ENCODE measurements at places on chromosomes 13 and 19. TPM values are rescaled to one million over a fixed set of nuclear protein-coding genes. Genes with fewer than 3 reads are reported as not detected.

DNA sequence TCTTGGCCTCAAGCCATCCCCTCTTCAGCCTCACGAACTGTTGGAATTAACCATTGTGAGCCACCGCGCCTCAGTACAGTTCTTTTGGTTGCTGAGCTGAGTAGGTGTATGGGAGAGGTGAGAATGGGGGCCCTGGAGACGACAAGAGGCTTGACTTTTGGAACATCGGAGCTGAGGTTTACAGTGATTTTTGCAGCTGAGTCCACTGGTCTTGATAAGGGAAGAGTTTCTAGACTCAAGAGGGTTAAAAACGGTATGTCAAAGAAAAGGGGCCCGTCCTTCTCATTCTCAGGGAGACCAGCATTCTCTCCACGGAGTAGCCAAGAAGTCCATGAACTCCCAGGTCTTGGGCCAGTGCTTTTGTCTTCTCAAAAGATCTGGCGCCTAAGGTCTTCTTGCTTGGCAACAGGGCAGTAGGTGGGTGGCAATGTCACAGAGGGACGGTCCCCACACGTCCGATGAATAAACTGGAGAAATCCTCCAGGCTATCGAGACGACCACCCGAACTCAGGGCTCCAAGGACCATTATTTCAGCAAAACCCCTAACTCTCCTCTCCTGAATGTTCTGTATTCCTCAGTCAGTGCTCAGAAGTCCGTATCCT is 6.4 kb upstream of the QTRT1 start:
- H3K4me1 ChIP-seq: peaks cover 6% of the 10 kb centered on the region
- H3K27ac ChIP-seq: no peak overlapping the region
- peaks cover 34% of the 10 kb centered on the region for H3K36me3 ChIP-seq
- no peak for DNase-seq
- no peaks in the 10 kb centered on the region for H3K27me3 ChIP-seq

The C19orf38 gene
- total RNA-seq: 0.30 TPM

GRCh38 chr13:60090574-60090973 is 73.2 kb downstream of the DIAPH3 start:
- no peak for DNase-seq
- no peaks in the 10 kb centered on the region for H3K4me1 ChIP-seq
- H3K27me3 ChIP-seq: no peaks in the 10 kb centered on the region
- no peak overlapping the region for H3K27ac ChIP-seq
- H3K4me3 ChIP-seq: no peak overlapping the region

The RUBCNL gene
- 1.0 TPM for total RNA-seq

GRCh38 chr13:51934461-51935087 is 72.8 kb downstream of the CCDC70 start:
- no peaks in the 10 kb centered on the region for H3K27me3 ChIP-seq
- H3K27ac ChIP-seq: no peak overlapping the region
- H3K4me1 ChIP-seq: no peaks in the 10 kb centered on the region
- H3K4me3 ChIP-seq: no peak overlapping the region
- no peak for DNase-seq

The PRODH2 gene
- not detected for total RNA-seq

GRCh38 chr13:110957181-110957884 is 42.5 kb upstream of the ANKRD10 start:
- no peaks in the 10 kb centered on the region for H3K4me1 ChIP-seq
- H3K36me3 ChIP-seq: no peaks in the 10 kb centered on the region

DNA sequence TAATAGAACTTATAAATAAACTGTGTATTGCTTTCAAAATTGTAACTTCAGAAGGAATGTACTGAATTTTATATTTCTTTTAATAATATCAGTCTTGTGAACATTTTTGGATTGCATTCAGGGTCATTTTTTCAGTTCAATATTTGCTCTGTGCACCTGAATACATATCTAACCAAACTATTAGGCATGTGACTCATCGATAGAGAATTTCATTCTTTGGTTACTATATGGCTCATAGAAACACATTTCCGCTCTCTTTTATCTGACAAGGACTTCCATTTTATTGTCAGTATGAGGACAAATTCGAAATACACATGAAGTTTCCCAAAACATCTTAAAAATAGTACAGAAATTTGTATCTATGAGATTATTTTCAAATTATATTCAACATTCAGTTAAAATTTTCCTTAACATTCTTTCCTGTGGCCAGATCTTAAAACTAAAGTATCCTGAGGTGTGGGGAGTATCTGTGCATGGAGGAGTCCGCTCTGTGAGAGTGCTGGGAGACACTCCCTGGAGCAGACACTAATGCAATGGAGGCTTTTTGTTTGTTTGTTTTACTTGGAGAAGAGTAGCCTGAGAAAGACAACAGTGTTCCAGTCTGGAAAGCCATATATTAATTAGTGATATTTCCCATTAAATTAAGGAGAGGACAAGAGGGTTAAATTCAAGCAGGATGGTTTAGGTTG is 483.6 kb downstream of the PCDH20 start:
- no peaks in the 10 kb centered on the region for H3K27me3 ChIP-seq
- H3K36me3 ChIP-seq: no peaks in the 10 kb centered on the region
- no peaks in the 10 kb centered on the region for H3K4me1 ChIP-seq
- DNase-seq: no peak
- H3K4me3 ChIP-seq: no peak overlapping the region

- no peak overlapping the region for H3K27ac ChIP-seq
- no peak for DNase-seq
- no peaks in the 10 kb centered on the region for H3K27me3 ChIP-seq
These were observed 2.9 kb upstream of the PPP6R1 start for GRCh38 chr19:55261671-55262126.

The KLK14 gene
- total RNA-seq: not detected

DNA sequence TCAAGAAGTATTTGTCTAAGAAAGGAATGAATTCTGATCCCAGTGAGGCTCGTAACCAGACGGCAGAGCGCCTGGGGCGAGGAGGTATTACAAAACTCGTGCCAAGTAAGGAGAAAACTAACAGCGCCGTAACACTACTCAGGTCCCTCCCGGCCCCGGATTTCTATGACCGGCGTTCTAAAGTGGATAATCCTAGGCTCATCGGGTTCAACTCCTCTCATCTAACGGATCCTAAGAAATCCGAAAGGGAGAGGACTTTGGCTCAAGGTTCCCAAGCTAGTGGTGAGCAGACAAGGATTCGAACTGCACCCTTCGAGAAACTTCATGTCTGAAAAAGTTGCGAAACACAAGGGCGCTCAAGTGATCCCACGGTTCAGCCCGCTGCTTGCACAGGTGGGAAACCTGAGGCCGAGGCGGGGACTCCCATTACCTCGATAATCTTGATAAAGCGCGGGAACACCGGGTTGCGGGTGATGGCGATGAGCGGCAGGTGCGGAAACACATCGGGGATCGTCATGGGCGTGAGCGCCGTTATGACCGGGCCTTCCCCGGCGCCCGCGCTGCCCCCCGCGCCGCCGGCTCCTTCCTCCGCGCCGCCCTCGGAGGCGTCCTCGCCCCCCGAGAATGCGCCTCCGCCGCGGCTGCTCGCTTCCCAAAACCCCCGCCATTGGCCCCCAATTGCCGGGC is 529 bp downstream of the LONP1 start:
- peaks cover 20% of the 10 kb centered on the region for H3K4me1 ChIP-seq
- peaks cover 9% of the 10 kb centered on the region for H3K36me3 ChIP-seq
- peak overlapping the region; percentile 95 for H3K4me3 ChIP-seq
- no peaks in the 10 kb centered on the region for H3K27me3 ChIP-seq

DNA sequence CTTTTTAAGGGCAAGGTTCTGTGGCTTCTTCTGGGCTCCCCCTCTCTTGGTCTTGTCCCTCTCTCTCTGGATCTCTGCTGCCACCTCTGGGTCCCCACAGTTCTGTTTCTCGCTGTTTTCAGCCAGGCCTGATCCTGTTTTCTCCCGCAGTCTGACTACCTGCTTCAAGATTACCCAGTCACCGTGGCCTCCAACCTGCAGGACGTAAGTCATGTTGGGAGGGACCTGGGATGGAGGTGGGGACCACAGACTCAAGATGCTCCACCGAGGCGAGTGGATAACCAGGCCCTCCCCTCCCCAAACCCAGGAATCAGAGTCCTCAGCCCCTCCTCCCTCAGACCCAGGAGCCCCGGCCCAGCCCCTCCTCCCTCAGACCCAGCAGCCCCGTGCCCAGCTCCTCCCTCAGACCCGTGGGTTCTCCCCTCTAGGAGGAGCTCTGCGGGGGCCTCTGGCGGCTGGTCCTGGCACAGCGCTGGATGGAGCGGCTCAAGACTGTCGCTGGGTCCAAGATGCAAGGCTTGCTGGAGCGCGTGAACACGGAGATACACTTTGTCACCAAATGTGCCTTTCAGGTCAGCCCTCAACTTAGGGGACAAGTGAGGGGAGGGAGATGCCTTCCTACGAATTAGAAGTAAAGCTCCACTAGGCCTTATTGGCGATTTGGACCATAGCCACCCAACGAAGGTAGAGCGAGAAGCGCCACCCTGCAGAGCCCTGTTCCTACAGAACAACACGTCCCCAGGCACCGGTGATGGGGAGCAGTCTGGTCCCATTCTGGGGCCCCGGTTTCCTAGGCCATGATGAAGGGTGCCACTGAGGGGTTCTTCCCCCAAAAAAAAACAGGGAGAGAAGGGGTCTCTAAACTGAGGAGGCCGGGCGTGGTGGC is 2.2 kb downstream of the FLT3LG start:
- DNase-seq: peak; percentile 60
- H3K36me3 ChIP-seq: no peaks in the 10 kb centered on the region
- H3K27me3 ChIP-seq: no peaks in the 10 kb centered on the region

GRCh38 chr13:28166257-28166656 is 27.9 kb downstream of the PAN3 start:
- DNase-seq: no peak
- no peaks in the 10 kb centered on the region for H3K27me3 ChIP-seq
- no peaks in the 10 kb centered on the region for H3K36me3 ChIP-seq
- no peak overlapping the region for H3K4me3 ChIP-seq
- H3K4me1 ChIP-seq: peaks cover 8% of the 10 kb centered on the region
- no peak overlapping the region for H3K27ac ChIP-seq

The SLC25A15 gene
- total RNA-seq: 5.0 TPM

- H3K4me3 ChIP-seq: no peak overlapping the region
- H3K27ac ChIP-seq: peak overlapping the region; percentile 85
- no peaks in the 10 kb centered on the region for H3K36me3 ChIP-seq
- H3K27me3 ChIP-seq: no peaks in the 10 kb centered on the region
These were observed 316.8 kb downstream of the ATP8A2 start for GRCh38 chr13:25688536-25688935.

The COG3 gene
- 14.6 TPM for total RNA-seq

The CEACAM4 gene
- total RNA-seq: not detected

- no peak overlapping the region for H3K4me3 ChIP-seq
- H3K27me3 ChIP-seq: no peaks in the 10 kb centered on the region
- H3K36me3 ChIP-seq: no peaks in the 10 kb centered on the region
- no peak overlapping the region for H3K27ac ChIP-seq
- H3K4me1 ChIP-seq: no peaks in the 10 kb centered on the region
These were observed 25.3 kb downstream of the FBXO27 start for GRCh38 chr19:39007096-39007495.

The SULT2A1 gene
- total RNA-seq: not detected

- H3K36me3 ChIP-seq: no peaks in the 10 kb centered on the region
- H3K4me1 ChIP-seq: no peaks in the 10 kb centered on the region
- no peak overlapping the region for H3K27ac ChIP-seq
- H3K27me3 ChIP-seq: no peaks in the 10 kb centered on the region
These were observed 16.9 kb upstream of the ZNF254 start for GRCh38 chr19:24069905-24070657.

The TEAD2 gene
- total RNA-seq: 13.8 TPM

GRCh38 chr13:35978607-35979316 is 152.4 kb downstream of the DCLK1 start:
- peak overlapping the region; percentile 71 for H3K27ac ChIP-seq
- no peak overlapping the region for H3K4me3 ChIP-seq
- H3K36me3 ChIP-seq: no peaks in the 10 kb centered on the region
- H3K4me1 ChIP-seq: peaks cover 5% of the 10 kb centered on the region
- DNase-seq: no peak
- no peaks in the 10 kb centered on the region for H3K27me3 ChIP-seq

The CACNA1A gene
- total RNA-seq: 0.60 TPM

The TEKTIP1 gene
- not detected for total RNA-seq

GRCh38 chr19:29953352-29954247 is 11.6 kb downstream of the URI1 start:
- no peaks in the 10 kb centered on the region for H3K36me3 ChIP-seq
- H3K27me3 ChIP-seq: no peaks in the 10 kb centered on the region
- no peak overlapping the region for H3K4me3 ChIP-seq
- H3K4me1 ChIP-seq: peaks cover 5% of the 10 kb centered on the region

GRCh38 chr19:45442778-45443461 is 19.2 kb upstream of the ERCC1 start:
- no peak for DNase-seq
- peak overlapping the region; percentile 85 for H3K27ac ChIP-seq
- H3K36me3 ChIP-seq: no peaks in the 10 kb centered on the region
- no peaks in the 10 kb centered on the region for H3K27me3 ChIP-seq
- peak overlapping the region; percentile 64 for H3K4me3 ChIP-seq

GRCh38 chr19:11382898-11383705 is 1.0 kb downstream of the EPOR start:
- peaks cover 24% of the 10 kb centered on the region for H3K27me3 ChIP-seq
- H3K4me1 ChIP-seq: peaks cover 22% of the 10 kb centered on the region
- peak; percentile 71 for DNase-seq
- H3K27ac ChIP-seq: no peak overlapping the region

The THSD8 gene
- total RNA-seq: 0.92 TPM

GRCh38 chr13:113135281-113135760 is 12.7 kb downstream of the F10 start:
- H3K4me1 ChIP-seq: no peaks in the 10 kb centered on the region
- no peak for DNase-seq
- no peaks in the 10 kb centered on the region for H3K36me3 ChIP-seq
- no peak overlapping the region for H3K27ac ChIP-seq

The GPR18 gene
- not detected for total RNA-seq

- DNase-seq: peak; percentile 99
- peaks cover 46% of the 10 kb centered on the region for H3K4me1 ChIP-seq
- peak overlapping the region; percentile 29 for H3K4me3 ChIP-seq
- H3K36me3 ChIP-seq: no peaks in the 10 kb centered on the region
- no peaks in the 10 kb centered on the region for H3K27me3 ChIP-seq
- peak overlapping the region; percentile 81 for H3K27ac ChIP-seq
These were observed 6.6 kb upstream of the BCL3 start for GRCh38 chr19:44741841-44742329.

DNA sequence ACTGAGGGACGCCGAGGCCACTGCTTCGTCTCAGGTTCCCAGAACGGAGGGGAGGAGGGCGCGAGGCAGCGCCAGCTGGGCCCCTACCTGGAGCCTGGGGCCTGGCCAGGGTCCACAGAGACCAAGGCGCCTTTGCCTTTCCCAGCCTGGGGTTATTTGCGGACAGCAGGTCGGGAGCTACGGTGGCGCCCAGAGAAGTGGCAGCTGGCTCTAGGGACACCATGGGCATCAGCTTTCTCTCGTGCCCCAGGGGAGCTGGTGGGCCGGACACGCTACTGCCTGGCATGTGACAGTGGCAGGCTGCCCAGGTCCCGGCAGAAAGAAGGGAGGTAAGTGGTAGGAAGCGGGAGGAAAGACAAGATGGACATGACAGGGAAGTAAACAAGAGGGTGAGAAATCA is 19.0 kb downstream of the AKT2 start:
- peak overlapping the region; percentile 61 for H3K4me3 ChIP-seq
- H3K36me3 ChIP-seq: peaks cover 17% of the 10 kb centered on the region
- peak overlapping the region; percentile 83 for H3K27ac ChIP-seq
- H3K4me1 ChIP-seq: peaks cover 58% of the 10 kb centered on the region
- no peaks in the 10 kb centered on the region for H3K27me3 ChIP-seq

The ONECUT3 gene
- not detected for total RNA-seq

The SIGLEC14 gene
- 1.0 TPM for total RNA-seq

Measured in psoas muscle (tissue), 8 donors.